A172 (cell line): ENCODE measurements at places on chromosomes 2 and 18. TPM values are rescaled to one million over a fixed set of nuclear protein-coding genes. Genes with fewer than 3 reads are reported as not detected.

DNA sequence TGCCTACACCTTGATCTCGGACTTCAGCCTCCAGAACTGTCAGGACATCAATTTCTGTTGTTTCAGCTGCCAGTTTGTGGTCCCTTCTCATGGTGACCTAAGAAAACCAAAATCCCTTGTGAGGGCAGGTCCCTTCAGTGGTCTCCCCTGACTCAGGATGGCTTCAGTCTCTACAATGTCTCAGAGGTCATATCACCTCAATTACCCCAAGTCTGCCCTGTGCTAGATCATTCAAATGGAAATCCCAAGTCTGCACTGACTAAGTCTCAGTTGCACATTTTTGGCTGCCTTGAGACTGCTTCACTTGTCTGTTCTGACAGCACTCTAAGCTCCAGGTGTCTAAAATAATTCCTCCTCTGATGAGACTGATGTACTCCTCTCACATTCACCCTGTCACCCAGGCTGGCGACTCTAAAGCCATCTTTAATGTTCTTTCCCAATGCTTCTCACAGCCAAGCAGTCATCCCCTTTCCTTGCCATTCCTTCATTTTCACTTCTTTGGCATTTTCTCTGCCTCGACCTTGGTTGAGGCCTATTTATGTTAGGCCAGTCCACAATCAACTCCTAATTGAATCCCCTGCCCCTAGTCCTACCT lies 470.8 kb downstream of the DLGAP1 start:
- no peak for DNase-seq

DNA sequence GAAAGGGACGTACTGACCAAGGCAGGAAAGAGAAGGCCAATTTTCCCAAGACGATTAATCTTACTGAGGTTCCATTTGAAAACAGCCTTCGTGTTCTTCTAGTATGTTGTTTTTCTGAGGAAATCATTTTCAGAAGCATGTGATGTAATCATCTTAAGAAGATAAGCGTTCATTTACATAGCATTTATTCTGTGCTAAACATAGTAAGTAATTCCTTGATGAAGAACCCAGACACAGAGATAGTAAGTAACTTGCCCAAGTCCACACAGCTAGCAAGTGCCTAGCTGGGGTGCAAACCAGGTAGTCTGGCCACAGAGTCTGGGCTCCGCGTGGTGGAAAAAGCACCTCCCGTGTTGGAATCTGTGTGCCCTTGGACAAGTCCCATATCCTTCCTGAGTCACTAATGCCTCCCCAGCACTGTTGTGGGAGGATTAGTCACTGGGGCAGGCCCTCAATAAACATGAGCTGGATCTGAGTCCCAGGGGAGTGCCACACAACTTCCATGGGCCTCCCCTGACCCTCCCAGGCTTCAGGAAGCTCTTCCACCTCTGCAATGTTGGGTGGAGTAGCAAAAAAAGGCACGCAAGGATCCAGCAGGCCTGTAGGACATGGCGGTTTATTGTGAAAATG lies 26.9 kb upstream of the ASAP2 start:
- DNase-seq = peak; percentile 93

The UGT1A3 gene
- total RNA-seq = not detected in 2 replicates

DNA sequence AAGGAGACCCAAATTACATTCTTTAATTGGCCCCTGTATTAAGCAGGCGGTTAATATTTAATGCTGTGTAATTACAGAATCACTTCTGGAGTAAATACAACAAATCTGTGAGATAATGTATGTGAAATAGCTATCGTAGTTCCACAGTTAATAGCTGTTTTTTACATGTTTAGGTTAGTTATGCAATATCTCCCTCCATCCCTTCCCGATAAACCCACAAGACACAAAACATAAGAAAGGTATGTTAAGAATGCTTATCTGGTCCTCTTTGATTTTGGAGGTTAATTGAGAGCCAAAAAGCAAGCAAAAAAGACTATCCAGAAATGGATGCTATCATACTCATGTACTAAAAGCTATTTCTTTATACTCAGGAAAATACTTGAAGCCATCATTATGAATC lies 49.1 kb downstream of the ZNF638 start:
- no peak for DNase-seq

- DNase-seq = no peak
Observed at GRCh38 chr2:239594019-239594771, 193.4 kb upstream of the HDAC4 start.

DNA sequence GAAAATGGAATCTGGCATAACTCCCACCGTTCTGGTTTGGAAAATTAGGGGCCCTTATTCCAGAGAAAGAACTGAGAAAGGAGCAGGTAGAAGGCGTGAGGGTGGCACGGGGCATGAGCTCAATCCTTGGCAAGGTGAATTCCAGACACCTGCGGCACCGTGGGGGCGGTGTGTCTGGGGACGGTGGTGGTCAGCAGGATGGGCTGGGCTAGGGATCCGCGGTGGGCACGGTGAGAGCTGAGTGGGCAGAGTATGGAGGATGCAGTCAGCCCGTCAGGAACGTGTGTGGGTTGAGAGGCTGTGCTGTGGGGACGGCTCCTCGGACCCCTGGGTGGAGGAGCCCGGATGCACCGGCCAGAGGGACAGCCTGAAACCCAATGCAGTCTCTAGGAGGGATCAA lies 61.1 kb downstream of the GNAL start:
- no peak for DNase-seq

- no peak for DNase-seq
Observed at GRCh38 chr2:55418072-55418471, 1.6 kb downstream of the CCDC88A start.

DNA sequence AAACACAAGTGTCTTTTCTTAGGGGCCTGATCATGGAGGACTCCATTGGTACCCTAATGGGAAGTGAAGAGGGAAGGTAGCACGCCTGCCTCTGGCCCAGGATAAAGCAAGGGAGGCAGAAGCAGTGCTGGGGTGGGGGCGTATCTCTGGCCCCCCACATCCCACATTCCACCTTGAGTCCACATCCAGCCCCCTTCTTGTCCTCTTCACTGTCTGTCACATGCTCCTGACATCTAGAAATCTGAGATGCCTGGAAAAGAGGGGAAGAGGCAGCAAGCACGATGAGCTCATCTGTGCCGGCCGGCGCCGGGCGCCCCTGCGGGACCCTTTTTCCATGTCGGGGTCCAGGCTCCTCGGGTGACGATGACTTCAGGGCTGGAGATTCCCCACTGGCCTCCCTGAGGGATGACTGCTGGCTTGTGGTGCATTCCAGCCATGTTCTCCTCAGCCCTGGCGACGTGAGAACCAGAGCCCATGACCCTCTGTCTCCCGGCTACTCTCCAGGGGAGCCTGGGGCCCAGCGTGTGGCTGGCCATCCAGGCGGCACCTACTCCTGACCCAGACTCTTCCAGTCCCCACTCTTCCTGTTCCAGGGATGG lies 277.5 kb downstream of the DYSF start:
- no peak for DNase-seq

- no peak for DNase-seq
Observed at GRCh38 chr2:32810909-32811495, 135.8 kb upstream of the LTBP1 start.

The TEX44 gene
- total RNA-seq = not detected in 2 replicates

The SLC19A3 gene
- total RNA-seq = 0.07 and 0.10 TPM in 2 replicates

DNA sequence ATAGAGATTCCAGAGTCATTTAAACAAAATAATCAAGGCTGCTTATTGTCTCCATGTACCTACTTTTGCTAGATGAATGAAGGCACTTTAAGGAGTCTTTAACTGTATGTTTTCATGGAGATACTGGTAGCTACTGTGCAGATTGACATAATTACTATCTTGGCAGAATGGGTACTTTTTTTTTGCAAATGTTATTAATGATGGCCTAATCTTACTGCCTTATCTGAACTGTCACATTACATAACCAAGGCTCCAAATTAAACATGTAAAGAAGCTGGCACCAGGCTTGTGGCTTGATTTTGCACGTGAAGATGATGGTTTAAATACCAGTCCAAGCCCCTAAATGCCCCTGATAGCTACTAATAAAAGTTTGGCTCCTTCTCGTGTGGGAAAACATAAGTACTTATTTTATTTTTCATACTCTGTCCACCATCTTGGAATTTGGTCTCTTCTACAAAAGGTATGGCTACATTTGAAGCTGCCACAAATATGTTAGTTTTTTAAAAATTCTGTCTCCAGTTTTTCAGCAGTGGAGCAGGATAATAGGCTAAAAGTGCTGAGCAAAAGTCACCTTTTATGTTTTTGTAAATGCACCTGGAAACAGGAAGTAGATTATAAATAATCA lies 4.1 kb downstream of the TRIB2 start:
- DNase-seq = no peak

GRCh38 chr18:78407466-78407844 lies 572.2 kb upstream of the SALL3 start:
- no peak for DNase-seq

- peak; percentile 1 for DNase-seq
Observed at GRCh38 chr18:26710470-26711096, 154.9 kb downstream of the AQP4 start.

The PPP1R1C gene
- total RNA-seq = 2.4 and 4.8 TPM in 2 replicates

DNA sequence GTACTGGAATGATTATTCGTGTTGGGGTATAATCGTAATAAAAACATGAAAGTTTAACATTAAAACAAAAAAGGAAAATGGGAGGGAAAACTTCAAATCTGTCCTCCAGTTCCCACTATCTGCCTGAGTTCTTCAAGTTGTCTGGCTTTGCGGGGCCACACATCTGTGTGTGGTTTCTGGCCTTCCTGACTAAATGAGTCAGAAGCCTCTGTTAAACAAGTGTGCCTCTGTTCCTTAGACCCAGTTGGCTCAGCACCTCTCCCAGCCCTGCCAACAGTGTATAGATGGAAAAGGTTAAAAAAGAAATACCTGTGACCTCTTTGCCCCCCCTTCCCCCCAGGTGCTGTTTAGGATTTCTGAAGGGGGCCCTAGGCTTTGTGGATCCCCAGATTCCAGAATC lies 30.2 kb downstream of the XDH start:
- DNase-seq = peak; percentile 90

The UGT1A8 gene
- total RNA-seq = not detected in 2 replicates

The GNAL gene
- 1.6 and 3.5 TPM in 2 replicates for total RNA-seq

GRCh38 chr18:785242-785641 lies 26.8 kb downstream of the YES1 start:
- DNase-seq = no peak

DNA sequence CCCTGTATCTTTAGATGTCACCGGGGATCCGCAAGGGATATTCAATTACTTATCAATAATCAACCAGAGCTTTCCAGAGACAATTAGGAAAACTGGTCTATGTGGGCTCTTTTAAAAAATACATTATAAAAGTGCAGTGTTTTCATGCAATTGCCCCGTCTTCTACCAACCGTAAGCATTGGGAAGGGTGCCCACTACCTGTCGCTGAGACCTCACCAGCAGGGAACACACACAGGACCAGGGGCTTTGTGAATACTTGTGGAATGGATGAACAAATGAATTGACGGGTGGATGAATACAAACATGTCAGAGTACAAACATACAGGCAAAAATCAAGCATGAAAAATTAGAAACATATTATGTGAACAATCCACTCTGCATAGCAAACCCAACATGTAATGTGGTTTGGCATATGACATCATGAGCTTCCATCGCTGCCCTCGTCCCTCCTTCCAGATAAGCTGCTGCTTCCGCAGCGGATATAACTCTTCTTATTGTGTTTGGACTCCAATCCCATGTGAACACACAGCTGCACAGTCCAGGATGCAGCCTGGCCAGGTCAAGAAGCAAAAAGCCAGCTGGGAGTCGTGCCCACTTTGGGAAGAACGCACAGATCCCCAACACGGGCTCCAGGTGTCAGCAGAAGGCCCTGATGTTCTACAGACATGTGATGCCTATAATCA lies 5.3 kb downstream of the FHL2 start:
- DNase-seq = no peak

DNA sequence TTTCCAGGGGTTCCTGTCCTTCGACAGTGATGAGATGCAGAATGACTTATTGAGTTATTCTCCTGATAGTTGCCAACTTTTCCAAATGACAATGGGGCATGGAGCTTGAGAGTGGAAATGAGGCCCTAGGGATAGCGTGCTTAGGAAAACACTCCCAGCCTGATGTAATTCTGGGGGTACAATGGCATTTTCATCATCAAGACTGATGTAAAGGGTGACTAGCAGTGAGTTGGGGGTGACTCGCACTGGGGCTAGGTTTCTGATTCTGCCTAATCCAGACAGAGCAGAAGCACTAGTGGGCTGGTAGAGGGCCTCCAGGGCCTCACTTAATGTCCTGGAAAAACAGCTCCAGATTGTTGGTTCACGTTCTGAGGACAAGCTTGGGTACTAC lies 34.0 kb upstream of the IL37 start:
- DNase-seq = no peak

The ALPG gene
- total RNA-seq = 0.12 TPM in 1 of 2 replicates, not detected in the other

GRCh38 chr2:74097574-74097973 lies 50.1 kb downstream of the BOLA3 start:
- no peak for DNase-seq

DNA sequence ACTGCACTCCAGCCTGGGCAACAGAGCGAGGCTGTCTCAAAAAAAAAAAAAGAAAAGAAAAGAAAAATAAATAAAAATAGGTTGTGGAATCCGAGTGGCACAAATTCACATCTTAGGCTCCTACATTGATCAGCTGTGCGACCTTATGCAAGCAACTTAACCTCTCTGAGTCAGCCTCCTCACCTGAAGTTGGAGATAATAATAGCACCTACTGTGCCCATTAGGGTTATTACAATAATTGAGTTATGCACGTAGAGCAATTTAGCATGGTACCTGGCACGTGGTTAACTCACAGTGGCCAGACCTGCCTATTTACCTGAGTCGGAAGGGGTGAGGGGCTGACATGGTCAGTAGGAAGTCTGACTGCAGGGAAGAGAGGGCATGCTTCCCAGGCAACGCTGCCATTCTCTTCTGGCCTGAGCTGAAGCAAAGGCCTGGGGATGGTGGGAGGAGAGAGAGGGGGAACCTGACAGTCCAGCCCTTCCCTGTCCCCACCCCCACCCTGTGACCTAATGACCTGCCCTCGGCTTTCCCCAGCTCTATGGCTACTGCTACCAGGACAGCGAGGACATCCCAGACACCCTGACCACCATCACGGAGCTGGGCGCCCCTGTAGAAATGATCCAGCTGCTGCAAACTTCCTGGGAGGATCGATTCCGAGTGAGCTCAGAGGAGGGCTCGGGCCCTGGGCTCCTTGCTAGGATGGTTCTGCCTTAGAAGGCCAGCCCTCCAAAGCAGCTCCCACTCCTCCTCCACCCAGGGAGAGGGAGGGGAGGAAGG lies 5.1 kb downstream of the PKDCC start:
- DNase-seq = no peak

DNA sequence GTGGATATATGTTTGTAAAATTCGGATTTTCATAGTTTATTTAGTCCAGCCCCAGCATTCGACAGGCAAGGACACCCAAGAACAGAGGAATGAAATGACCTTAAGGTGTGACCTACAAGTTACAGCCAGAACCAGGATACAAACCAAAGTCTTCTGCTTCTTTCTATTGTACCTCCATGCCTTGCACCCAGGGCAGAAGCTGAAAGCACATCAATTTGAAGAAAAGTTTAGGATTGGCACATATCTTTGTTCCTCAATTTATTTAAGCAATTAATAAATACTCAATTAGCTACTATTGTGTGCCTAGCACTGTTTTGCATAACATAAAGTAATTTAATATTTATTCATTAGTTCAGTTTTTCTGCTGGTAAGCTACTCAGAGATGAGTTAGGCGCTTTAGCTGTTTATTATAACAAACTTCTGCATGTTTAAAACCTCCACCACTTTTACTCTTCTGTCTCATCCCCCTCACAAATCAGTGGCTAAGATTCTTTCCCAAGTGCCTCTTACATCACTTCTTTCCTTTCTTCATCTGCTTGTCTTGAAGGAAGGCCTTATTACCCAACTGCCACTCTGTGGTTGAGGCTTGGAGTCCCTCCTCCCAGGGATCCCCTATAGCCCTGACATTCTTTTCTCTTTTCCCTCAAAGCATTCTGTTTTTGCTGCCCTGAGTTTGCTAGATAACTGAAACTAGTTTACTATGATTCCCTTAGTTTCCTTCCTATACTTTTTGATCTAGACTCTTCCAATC lies 37.1 kb upstream of the DARS1 start:
- DNase-seq = no peak

The DCDC2C gene
- total RNA-seq = not detected in 2 replicates
